Hypothalamus (tissue), 51 donors: ENCODE measurements at places on chromosomes 11 and 22.

DNA sequence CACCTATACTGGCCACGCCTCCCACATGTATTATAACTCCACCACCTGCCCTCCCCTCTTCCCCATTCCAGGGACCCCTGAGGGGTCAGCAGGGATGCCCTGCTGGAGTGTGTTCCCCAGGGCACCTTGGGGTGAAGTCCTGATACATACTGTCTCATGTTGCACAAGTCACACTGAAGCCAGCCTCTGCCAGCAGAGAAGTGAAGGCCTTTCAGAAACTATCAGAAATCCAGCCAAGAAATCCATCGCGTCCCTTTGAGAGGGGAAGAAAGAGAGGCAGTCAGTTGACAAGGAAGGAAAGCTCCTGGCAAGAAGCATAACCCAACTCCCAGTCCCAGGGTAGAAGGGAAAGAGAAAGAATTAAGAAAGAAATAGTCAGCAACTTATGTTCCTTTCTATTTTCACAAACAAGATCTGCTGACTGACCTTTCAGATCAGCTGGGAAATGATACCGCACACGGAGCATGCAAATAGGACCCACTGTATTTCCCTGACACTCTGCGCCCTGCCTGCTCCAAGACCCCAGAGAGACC is 45.2 kb downstream of the SC5D start:
- no peak for DNase-seq

GRCh38 chr11:1567052-1567720 is 4.9 kb downstream of the DUSP8 start:
- no peak for DNase-seq

DNA sequence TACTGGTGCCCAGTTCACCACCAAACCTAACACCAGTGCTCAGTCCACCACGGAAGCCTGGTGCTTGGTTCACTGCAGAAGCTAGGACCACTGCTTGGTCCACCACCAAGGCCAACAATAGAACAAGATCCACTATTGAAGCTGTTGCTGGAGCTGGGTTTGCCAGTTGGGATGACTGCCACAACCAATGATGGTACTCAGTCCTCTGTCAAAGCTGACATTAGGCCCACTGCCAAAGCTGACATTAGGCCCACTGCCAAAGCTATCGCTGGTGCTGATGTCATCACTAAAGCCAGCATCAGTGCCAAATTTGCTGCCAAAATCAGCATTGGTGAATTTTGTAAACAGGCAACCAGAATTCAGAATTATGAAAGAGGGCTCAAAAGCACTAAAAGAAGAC is 1850.2 kb upstream of the RAG2 start:
- DNase-seq: no peak

GRCh38 chr22:42343121-42343454 is 72.6 kb upstream of the TCF20 start:
- DNase-seq: no peak

GRCh38 chr11:46850829-46851380 is 4.8 kb upstream of the CKAP5 start:
- DNase-seq: no peak

GRCh38 chr11:47589977-47590861 is 3.7 kb downstream of the FAM180B start:
- no peak for DNase-seq

- peak; percentile 98 for DNase-seq
Measured at GRCh38 chr22:41367039-41367679, 14.6 kb upstream of the TEF start.

GRCh38 chr11:72576243-72576595 is 98.0 kb downstream of the PDE2A start:
- DNase-seq: no peak
